EL (cell line): ENCODE measurements at places on chromosomes 3 and 15.

- DNase-seq = no peak
Observed at GRCh38 chr3:160437083-160437455, 12.5 kb downstream of the TRIM59 start.

GRCh38 chr3:129445471-129445870, 5.4 kb downstream of the IFT122 start:
- no peak for DNase-seq

- no peak for DNase-seq
Observed at GRCh38 chr15:77285057-77285997, 134.6 kb downstream of the PEAK1 start.

DNA sequence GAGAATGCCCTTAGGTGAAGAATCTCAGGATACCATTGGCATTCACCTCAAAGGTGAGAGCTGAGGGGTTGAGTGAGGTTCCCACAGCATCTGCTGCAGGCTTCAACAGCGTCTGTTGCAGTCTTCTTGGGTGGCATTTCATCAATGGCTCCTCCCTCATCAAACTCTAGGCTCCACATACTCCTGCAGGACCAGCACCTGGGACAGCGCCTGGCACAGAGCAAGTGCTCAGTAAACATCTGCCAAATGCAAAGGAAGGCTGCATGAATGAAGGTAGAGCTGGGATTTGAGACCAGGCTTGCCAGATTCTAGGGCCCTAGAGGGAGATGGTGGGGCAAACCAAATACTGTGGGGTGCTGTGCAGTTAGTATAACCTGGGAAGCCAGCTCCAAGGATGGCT, 9.6 kb downstream of the TRH start:
- DNase-seq = peak; percentile 3

GRCh38 chr15:72782274-72783003, 1.1 kb downstream of the ADPGK start:
- no peak for DNase-seq

DNA sequence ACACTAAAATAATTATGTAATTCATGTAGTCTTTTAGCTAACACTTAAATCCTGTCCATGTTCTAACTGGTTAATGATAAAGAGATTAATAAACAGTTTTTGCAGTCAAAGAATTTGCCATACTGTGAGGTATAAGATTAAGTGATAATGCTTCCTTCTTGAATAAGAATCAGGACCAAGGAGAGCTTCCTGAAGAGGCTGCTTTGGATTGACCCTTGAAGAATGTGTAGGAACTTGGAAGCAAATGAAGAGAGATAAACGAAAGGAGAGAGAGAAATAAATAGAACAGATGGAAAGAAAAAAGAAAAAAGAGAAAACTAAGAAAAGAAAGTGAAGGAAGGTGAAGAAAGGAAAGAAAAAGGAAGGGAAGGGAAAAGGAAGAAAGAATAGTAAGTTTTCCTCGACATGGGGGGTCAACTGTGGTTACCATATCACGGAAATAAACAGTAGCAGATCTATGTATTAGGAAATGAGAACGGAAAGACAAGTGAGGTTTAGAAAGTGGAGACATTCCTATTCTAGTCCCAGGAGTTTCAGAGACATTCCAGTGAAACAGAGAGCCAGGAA, 539.8 kb downstream of the FGF12 start:
- no peak for DNase-seq

DNA sequence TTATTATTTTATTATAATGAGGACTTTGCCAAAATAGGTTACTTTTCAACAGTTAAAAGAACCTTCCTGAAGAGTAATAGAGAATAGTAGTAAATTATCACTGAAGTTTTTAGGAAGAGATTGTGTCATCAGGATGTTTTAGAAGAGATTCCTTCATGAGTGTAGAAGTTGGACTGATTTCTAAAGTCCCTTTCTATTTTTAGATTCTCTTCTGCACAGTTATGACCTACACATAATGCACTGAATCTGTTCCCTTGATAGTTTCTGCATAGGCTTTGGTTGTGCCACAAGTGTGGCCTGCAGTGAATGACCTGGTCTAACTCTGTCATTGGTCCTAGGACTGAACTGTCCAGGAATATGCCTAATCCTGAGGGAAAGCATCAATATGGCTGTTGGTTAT, 23.9 kb downstream of the SLC35A5 start:
- no peak for DNase-seq

DNA sequence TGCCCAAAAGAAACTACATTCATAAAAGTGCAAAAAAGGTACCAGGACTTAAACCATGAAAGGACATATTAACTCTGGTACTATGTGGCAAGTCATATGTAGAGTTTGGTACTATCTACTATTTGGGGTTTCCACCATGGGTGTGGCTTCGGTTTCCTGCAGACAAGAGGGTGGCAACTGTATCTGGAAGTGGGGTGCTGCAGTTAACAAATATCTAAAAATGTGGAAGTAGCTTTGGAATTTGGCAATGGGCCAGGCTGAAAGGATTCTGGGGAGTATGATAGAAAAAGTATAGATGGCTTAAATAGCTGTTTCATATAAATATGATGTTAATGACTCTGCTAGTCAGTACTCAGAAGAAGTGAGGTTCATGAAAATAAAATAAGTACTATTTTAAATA, 44.0 kb downstream of the PLSCR2 start:
- no peak for DNase-seq

- DNase-seq = no peak
Observed at GRCh38 chr3:46542344-46542743, 23.8 kb downstream of the LRRC2 start.

- DNase-seq = no peak
Observed at GRCh38 chr3:174132421-174133042, 726.6 kb upstream of the NAALADL2 start.

- DNase-seq = no peak
Observed at GRCh38 chr3:196590279-196590678, 21.8 kb downstream of the FBXO45 start.
